Activated T-helper 2 cell treated with anti-CD3 and anti-CD28 coated beads, Interferon-gamma antibody, Interleukin-2, Interleukin-4, amounts not matched to agents 10 μg/mL and 5 μg/mL and 100 μg/mL, durations not matched to agents 14 hours and 24 hours and 36 hours (primary cell): ENCODE measurements at places on chromosomes 3 and 15. TPM values are rescaled to one million over a fixed set of nuclear protein-coding genes. Genes with fewer than 3 reads are reported as not detected.

- DNase-seq: no peak
Observed at GRCh38 chr15:70432924-70433495, 330.3 kb downstream of the UACA start.

GRCh38 chr15:84611631-84612030, 10.8 kb downstream of the ZSCAN2 start:
- DNase-seq: no peak

DNA sequence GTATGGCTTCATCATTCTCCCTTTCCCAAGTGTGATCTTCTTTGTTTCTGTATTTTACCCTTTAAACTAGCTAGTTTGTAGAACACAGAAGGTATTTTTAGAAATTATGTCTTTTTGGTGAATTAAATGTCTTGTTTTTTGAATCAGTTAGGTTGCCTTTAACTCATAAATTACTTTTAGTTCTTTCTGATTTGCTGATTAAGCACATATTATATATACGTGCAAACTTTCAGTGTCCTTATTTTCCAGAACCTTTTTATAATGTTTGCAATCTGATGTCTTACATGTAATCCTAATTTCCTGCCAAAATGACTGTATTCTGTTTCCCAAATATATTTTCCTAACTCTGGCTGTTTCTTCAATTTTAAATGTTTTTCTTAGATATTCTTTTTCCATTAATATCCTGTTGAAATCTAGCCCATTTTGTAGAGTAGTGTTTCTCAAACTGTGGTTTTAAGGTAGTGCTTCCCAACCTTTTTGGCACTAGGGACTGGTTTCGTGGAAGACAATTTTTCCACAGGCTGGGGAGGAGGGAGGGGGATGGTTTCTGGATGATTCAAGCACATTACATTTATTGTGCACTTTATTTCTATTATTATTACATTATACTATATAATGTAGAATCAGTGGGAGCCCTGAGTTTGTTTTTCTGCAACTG, 51.8 kb downstream of the CHD2 start:
- DNase-seq: no peak

DNA sequence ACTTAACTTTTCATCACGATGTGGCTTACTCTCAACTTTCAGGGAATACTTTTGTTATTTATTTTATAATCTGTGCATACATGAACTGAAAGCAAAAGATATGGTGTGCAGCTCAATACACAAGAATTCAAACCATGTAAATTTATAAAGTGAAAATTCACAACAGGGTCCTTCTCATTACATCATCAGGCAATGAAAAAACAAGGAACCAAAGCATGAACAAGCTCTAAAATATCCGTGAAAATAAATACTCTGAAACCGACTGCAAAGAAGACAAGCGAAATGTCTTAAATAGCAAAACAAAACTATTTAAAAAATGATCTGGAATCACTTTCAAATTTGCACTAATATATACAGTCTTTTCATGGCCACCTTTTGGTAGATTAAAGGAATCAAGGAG, 28.9 kb downstream of the GNB5 start:
- no peak for DNase-seq

- no peak for DNase-seq
Observed at GRCh38 chr3:73597476-73597875, 27.3 kb downstream of the PDZRN3 start.

GRCh38 chr3:134327594-134327975, 46.7 kb downstream of the AMOTL2 start:
- no peak for DNase-seq

DNA sequence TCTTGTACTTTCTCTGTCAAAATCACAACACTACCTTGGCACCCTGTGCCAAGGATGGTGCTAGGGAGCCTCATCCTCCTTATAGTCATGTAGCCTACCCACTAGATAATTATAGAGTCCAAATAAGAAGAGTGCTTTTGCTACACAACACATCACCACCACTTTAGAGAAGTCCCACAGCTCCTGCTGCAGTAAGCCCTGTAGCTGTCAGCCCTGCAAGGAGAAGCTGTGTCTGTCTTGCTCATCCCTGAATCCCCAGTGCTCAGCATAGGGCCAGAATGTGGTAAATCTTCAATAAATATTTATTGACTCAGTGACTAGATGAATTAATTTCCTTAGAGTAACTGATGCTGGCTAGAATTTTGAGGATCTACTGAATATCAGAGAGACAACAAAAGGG, 190.8 kb downstream of the ZNF621 start:
- DNase-seq: no peak

DNA sequence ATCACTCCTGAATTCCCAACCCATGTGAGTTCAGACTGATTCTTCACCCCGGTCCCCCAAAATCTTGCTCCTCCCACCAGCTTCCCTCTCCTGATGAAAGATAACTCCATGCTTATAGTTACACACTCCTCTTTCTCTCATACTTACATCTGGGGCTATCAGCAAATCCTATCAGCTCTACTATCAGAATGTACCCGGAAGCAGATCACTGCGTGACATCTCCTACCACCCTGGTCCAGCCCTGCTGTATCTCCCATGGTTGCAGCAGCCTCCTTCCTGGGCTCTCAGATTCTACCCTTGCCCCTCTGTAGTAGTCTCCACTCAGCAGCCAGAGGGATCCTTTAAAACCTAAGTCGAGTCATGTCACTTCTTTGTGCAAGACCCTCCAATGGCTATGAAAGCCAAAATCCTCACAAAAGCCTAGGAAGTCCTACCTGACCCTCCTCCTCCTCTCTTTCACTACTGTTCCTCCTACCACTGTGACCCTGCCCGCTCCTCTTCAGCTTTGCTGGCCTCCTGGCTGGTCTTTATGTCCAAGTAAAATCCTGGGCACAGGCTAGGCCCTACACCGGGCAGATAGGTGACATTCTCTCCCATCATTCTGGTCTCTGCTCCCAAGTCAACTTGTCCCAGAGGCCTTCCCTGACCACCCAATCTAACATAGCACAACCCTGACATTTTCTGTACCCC, 16.2 kb downstream of the XIRP1 start:
- no peak for DNase-seq

GRCh38 chr3:112956351-112956750, 18.6 kb downstream of the CD200R1 start:
- DNase-seq: no peak

GRCh38 chr3:25863011-25863415, 73.1 kb downstream of the OXSM start:
- DNase-seq: no peak

DNA sequence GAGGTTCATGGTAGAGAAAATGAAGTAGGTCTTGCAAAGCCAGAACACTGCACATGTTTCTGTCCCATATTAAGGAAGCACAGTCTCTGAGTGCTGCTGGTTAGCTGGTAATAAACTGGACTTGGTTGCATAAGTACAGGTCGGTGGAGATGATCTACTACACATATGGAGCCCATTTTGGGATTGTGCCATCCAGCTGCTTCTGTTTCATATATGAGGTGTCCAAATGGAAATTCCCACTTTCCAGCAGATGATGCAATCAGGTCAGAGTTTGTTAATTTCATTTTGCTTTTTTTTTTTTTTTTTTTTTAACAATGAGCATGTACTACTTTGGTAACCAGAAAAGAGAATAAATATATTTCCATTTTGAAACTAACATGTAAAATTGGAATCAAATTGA, 122.6 kb downstream of the SATB1 start:
- no peak for DNase-seq

DNA sequence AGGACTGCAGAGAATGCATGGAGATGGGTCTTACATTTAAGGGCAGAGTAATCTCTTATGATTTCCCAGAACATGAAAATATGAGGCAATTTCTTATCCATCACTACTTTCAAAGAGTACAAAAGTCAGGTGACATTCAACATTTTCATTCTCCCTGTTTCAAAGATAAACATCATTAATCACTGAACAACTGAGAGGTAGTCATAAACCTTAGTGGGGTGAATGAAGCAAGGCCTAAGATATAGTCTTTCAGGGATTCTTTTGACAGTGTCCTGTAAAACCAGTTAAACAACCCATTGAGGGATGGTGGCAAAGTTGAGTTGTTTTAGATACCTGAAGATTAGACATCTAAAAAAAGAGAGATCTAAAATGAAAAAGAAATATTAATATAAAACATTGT, 271.6 kb upstream of the CBLB start:
- DNase-seq: no peak

- DNase-seq: no peak
Observed at GRCh38 chr15:27182561-27183110, 211.7 kb downstream of the GABRG3 start.

DNA sequence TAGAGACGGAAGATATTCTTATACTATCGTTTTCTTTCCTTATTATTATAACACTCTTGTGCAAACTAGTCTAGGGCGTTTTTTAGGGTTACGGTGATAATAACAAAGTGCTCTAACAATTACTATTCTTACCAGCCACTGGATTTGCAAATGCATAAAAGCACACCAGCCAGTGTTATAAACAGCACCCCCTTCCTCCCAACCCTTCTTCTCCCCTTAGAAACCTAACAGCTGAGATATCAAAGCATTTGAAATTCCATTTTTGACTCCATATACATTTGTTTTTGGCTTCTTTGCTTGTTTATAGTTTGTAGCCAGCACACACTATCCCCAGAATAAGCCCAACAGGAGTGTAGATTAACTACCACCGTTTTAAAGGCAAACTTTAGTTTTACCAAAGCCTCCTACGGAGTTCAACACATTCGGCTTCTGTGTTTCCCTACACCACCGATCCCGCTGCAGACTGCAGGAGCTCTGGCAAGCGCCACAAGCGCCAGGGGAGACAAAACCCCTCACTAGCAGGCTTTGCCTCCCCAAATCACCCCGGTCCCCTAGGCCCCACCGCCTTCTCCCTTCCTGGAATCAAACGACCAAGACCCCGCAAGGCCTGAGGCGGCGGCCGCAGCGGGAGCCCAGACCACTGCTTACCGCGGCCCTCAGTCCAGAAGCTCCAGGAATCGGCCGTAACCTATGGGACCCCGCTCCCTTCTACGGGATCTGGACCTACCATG, 461 bp downstream of the COPB2 start:
- DNase-seq: no peak

DNA sequence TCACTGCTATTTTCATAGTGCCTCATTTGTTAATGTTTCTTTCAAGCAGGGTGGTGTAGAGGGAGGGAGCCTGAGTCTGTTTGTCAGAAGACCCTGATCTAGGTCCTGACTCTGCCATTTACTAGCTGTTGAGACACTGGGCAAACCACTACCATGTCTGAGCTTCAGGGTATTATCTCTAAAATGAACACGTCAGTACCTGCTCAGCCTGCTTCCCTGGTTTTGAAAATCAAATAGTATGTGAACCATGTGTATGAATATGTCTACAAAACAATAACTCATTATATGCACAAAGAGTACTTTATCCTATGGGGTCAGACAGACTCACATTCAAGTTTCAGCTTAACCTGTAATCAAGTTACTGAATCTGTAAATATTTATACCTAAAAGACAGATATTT, 25.1 kb downstream of the SYNPR start:
- no peak for DNase-seq

DNA sequence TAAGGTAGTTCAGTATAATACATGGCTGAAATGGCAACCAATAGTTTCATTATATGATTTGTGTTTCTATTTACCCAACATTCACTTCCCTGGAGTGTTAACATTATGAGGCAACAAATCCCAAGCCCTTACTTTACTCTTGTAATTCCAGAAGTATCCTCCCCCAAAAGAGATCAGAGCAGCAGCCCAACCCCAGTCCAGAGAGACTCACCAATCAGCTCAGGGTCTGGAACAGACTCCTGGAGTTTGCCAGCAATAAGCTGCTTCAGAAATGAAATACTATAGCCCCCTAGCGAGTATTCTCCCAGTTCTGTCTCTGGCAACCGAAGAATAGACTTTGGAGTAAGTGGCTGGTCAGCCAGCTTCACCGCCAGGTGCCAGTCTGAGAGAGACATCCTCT, 2.5 kb downstream of the UBL7 start:
- no peak for DNase-seq

The DUOXA2 gene
- total RNA-seq: not detected in 2 replicates

The CACNA2D2 gene
- 0.46 and 0.59 TPM in 2 replicates for total RNA-seq

The COL6A5 gene
- not detected in 2 replicates for total RNA-seq

The CELF6 gene
- total RNA-seq: 0.16 and 0.30 TPM in 2 replicates

The MRPL3 gene
- total RNA-seq: 149 and 157 TPM in 2 replicates

The CYP1A2 gene
- not detected in 2 replicates for total RNA-seq

The PLIN1 gene
- 0.25 TPM in 1 of 2 replicates, not detected in the other for total RNA-seq

The ACTRT3 gene
- total RNA-seq: 1.3 and 1.7 TPM in 2 replicates
